ENCODE measurements at places on chromosomes 1 and 21.

DNA sequence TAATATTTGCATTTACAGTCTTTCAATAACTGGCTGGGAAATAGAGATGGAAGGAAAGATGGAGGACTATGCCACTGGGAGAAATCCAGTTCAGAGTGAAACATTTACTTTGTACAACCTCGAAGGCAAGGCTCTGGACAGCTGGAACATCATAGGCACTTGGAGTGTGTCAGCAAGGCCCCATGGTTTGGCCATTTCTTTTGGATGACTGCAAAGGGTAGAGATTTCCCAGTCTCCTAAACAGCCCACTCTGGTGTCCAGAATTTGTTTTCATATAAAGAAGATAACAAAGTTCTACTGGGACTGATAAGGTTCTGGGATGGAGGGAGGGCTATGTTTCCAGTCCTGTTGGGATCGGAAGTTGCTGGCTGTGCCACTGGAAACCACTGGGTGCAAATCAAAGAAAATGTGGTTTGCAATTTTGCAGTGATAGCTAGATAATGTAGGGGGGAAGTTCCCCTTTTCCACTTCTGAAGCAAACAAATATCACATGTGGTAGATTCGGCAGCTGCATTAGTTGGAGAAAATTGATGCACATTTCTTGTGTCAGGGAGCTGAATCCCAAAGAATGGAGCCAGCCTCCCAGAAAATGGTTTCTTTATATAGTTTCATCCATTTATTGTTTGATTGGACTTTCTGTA lies 16.2 kb downstream of the KCND3 start:
- DNase-seq, result no peak

GRCh38 chr1:10648689-10649516 lies 147.5 kb downstream of the CASZ1 start:
- no peak for DNase-seq

- DNase-seq, result no peak
Observed at GRCh38 chr1:23473037-23473800, 10.8 kb downstream of the ASAP3 start.

GRCh38 chr1:89821322-89822108 lies 683 bp downstream of the LRRC8D start:
- DNase-seq, result peak; percentile 45

DNA sequence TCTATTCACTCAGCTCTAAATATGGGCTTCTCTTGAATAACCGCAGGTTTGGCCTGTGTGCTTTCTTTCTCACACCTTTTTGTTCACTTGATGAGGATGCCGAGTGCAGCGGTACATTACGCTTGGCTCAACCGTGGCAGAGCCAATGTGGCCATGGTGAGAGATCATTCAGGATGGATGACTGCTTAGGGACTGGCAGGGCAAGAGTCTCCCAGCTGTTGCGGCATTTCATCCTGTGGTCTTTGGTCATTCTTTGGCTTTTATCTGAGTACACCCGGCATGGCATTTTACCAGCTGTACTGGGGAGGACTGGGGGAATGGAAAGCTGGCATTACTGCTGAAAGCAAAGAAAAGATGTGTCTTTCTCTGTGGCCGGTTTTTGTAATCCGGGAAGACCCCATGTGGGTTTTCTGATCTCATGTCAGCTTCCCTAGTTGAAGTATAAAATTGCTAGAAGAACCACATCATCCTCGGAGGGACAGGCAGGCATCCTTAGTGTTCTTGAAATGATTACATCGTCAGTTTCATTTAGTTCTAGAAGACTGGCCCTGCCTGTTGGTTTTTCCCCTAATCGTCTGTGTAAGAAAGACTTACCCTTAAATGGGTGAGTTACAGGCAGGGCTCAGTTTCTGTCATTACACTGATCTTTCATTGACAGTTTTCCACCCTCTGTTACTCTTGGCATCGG lies 15.1 kb downstream of the PCP4 start:
- no peak for DNase-seq

DNA sequence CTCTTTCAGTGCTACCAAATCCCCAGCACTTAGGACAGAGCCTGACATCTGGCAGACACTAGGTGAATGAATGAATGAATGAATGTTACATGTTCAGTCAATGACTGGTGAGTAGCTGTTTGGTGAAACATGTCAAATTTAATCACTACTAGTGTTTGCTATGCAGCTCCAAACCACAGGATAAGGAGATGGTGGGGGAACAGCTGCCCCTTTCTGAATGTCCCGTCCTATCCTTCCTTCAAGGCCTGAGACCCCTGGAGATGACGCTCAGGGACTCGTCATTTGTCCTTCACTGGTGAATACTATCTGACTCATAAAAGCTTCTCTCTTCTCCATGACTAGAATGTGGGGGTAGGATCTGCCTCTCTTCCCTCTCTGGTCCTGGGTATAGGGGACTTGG lies 175.4 kb downstream of the HIVEP3 start:
- DNase-seq, result no peak

DNA sequence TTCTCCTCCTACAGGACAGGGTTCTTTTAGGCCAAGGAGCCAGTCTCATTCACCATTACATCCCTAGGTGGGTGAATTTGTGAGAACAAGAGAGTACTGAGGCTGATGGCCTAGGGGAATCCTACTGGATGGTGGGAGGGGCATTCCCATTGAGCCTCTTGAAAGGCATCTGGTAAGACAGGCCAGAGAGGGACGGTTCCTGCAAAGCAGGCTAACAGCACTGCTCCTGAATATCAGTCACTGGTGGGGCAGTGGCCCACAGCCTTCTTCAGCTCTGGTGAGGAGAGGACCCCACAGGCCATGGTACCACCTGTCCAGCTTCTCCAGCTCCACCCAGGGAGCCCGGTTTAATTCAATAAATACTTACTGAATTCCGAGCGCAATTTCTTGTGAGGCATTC lies 125.9 kb upstream of the EDN2 start:
- no peak for DNase-seq

GRCh38 chr1:15950763-15951295 lies 25.1 kb downstream of the ZBTB17 start:
- DNase-seq, result peak; percentile 85

- no peak for DNase-seq
Observed at GRCh38 chr1:239717097-239717917, 330.9 kb downstream of the CHRM3 start.

DNA sequence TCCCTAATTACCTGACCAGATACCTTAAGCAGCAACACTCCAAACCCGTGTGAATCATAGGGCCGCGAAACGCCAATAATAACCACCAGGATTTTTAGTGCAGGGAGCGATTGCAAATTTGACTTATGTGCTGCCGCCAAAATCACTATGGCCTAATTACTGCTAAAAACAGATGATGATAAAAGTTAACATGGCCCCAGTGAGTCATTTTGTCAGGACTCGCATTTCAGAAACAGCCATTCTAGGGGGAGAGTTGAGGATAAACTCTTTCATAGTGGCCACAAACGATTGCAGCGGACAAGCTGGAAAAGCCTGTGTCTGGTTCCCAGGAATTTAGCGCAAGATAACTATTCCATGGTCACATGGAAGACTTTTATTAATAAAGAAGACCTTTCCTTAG lies 103.4 kb downstream of the HLX start:
- no peak for DNase-seq

GRCh38 chr1:162204129-162204822 lies 134.8 kb downstream of the NOS1AP start:
- DNase-seq, result no peak

GRCh38 chr1:73136975-73137374 lies 854.6 kb upstream of the NEGR1 start:
- no peak for DNase-seq
